ENCODE measurements at places on chromosomes 7 and 10.
A peak's percentile ranks its signal among the peaks of the same experiment; 100 is the strongest.

GRCh38 chr7:85000735-85001350 is 186.0 kb downstream of the SEMA3D start:
- no peaks in the 10 kb centered on the region for H3K36me3 ChIP-seq
- peaks cover 6% of the 10 kb centered on the region for H3K4me1 ChIP-seq
- H3K4me3 ChIP-seq: no peak overlapping the region
- DNase-seq: no peak

DNA sequence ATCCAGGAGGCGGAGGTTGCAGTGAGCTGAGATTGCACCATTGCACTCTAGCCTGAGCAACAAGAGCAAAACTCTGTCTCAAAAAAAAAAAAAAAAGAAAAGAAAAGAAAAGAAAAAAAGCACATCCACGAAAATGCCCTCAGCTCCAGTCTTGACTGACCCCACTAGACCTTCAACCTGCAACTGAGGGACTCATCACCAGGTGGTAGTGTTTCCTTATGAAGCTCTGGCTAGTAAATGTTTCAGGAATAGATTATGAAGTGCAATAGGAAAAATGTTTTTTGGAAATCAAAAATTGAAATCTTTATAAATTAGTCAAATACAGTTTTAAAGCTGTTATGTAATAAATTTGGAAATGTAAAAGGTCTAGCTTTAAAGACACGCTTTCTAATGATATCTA is 22.4 kb downstream of the TLL2 start:
- H3K4me1 ChIP-seq: no peaks in the 10 kb centered on the region
- H3K27ac ChIP-seq: no peak overlapping the region
- no peak for DNase-seq
- H3K4me3 ChIP-seq: no peak overlapping the region

- H3K27ac ChIP-seq: no peak overlapping the region
- no peak for DNase-seq
- no peaks in the 10 kb centered on the region for H3K4me1 ChIP-seq
- no peaks in the 10 kb centered on the region for H3K27me3 ChIP-seq
Observed at GRCh38 chr7:105450177-105450861, 61.6 kb upstream of the SRPK2 start.

DNA sequence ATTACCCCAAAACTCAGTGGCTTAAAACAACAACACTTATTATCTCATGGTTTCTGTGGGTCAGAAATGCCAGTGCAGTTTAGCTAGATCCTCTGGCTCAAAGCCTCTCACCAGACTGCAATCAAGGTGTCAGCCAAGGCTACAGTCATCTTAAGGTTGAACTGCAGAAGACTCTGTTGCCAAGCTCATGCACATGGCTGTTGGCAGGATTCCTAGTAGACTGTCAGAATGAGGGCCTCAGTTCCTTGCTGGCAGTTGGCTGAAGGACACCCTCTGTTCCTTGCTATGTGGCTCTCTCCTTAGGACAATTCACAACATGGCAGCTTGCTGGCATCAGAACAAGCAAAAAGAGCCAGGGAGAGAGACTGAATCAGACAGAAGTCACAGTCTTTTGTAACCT is 34.7 kb downstream of the TOMM7 start:
- DNase-seq: no peak
- H3K4me1 ChIP-seq: no peaks in the 10 kb centered on the region
- H3K27ac ChIP-seq: no peak overlapping the region
- no peak overlapping the region for H3K4me3 ChIP-seq

DNA sequence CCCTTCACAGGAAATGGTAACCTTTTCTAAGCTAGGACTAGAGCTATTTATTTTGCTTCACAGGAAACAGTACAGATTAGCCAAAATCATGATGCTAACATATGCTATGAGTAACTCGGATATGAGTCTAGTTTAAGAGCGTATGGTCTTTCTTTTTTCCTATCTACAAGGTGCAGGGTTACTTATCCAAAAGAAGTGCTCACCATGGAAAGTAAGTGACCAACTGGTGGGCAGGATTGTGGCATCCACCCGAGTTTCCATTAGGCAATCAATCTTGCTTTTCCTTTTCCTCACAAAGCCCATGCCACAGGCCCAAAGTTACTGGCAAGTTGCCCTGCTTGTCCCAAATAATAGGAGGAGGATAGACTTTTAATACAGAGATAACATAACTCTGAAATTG is 765.1 kb upstream of the POM121L12 start:
- no peaks in the 10 kb centered on the region for H3K4me1 ChIP-seq
- H3K27me3 ChIP-seq: no peaks in the 10 kb centered on the region
- H3K4me3 ChIP-seq: no peak overlapping the region
- no peaks in the 10 kb centered on the region for H3K36me3 ChIP-seq
- no peak overlapping the region for H3K27ac ChIP-seq

DNA sequence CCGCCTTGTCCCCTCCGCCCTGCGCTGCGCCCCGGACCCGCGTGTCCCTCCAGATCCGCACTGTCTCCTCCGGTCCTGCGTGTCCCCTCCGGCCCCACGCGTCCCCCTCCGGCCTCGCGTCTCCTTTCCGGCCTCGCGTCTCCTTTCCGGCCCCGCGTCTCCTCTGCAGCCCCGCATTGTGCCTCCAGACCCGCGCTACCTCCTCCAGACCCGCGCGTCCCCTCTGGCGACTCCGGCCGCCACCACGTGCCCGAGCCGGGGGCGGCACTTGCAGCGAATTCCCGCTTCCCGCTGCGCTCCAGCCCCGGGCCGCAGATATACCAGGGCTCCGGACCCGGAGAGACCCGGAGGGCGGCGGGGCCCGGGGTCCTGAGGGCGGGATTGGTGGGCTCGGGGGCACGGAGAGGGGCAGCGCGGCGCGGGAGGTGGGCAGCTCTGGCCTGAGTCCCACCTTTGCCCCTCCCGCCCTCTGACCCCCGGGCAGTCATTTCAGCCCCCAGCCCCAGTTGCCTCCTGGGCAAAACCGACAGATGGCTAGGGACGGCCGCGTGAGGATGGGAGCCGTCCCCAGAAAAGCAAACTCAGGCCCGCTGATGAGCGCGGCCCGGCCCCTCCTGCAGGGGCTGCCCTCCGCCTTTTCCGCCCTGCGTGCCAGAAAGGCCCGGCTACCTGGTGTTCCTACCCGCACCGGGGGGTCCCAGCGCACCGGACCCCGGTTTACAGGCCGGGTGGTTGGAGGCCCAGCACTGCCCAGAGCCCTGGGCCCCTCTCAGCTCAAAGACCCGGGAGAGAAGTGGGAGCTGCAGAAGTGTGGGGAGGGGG is 56.5 kb downstream of the RBM17 start:
- no peak for DNase-seq
- H3K36me3 ChIP-seq: no peaks in the 10 kb centered on the region
- peaks cover 53% of the 10 kb centered on the region for H3K4me1 ChIP-seq
- H3K27ac ChIP-seq: peak overlapping the region; percentile 83
- H3K27me3 ChIP-seq: no peaks in the 10 kb centered on the region

GRCh38 chr7:20331910-20332813 is 1.5 kb downstream of the ITGB8 start:
- DNase-seq: no peak
- peaks cover 27% of the 10 kb centered on the region for H3K27me3 ChIP-seq
- H3K4me1 ChIP-seq: no peaks in the 10 kb centered on the region
- H3K4me3 ChIP-seq: peak overlapping the region; percentile 59

DNA sequence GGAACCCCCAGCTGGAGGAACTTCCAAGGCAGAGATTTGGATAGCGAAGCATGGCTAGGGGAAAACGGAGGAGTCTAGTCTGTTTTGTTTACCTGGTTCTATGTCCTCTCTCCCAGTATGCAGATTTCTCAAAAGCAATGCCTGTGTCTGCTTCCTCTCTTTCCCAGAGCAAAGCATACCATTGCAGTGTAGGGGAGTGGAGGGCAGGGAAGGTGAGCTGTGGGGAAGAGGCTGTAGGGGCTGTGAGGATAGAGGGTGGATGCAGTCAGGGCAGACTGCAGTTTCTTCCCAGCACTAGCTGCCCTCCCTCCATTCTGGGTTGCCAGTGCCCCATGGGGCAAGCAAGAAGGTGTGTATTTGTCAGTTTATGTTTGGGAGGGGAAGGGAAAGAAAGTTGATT is 16.9 kb upstream of the TSPAN14 start:
- no peaks in the 10 kb centered on the region for H3K4me1 ChIP-seq
- no peaks in the 10 kb centered on the region for H3K27me3 ChIP-seq
- no peak for DNase-seq
- no peak overlapping the region for H3K4me3 ChIP-seq

- H3K4me1 ChIP-seq: peaks cover 20% of the 10 kb centered on the region
- no peak overlapping the region for H3K27ac ChIP-seq
- H3K27me3 ChIP-seq: peaks cover 60% of the 10 kb centered on the region
- H3K4me3 ChIP-seq: no peak overlapping the region
- no peak for DNase-seq
Observed at GRCh38 chr7:155800741-155801267, 11.5 kb downstream of the SHH start.

DNA sequence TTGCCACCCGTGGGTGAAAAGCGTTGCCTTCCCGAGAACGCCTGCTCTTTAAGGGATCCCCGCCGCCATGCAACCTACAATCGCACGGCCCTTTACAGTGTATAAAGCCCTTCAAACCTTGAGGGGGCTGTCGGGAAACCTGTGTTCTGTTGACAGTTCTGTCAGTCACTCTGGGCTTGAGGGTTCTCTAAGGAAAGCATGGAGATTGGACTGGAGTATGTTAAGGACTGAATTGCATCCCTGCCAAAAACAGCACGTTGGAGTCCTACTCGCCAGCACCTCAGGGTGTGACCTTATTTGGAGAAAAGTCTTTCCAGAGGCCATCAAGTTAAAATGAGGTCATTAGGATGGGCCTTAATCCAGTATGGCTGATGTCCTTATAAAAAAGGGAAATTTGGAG is 70.6 kb downstream of the PFKFB3 start:
- H3K27me3 ChIP-seq: no peaks in the 10 kb centered on the region
- H3K4me1 ChIP-seq: peaks cover 3% of the 10 kb centered on the region

DNA sequence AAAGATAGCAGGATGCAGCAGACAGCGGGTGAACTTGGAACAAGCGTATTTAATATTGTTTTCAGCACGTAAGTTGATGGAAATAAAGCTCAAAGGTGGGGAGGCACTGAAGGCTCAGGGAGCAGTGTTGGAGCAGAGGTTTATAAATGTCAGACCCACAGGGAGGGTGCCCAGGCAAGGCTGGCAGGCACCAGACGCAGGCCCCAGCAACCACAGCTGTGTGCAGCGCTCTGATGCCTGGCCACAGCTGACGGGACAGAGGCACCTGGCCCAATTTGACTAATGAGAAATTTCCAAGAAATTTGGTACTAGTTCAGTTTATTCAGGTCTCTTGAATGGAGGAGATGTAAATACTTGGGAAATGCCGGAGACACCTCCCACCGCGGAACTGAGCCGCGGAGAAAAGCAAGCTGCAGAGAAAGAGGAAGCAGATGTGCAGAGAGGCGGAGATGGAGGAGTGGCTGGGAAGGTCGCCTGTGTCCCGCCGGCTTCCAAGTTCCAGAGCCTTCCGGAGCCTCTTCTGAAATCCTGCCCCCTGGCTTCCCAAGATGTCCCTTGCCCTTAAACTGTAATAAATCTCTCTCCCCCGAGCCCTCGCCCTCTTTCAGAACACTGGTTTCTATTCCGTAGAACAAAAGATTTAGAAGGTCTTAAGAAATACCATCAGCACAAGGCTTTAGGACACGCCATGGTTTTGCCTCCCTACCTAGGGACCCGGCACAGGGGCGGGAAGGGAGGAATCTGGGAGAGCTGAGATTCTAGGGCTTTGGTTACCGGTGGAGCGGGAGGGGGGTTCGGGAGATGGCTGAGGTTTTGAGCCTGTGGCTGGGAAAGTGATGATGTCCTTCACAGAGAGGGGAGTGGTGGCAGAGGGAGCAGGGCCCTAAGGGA is 38.4 kb upstream of the PLXNA4 start:
- DNase-seq: no peak
- no peaks in the 10 kb centered on the region for H3K36me3 ChIP-seq
- no peaks in the 10 kb centered on the region for H3K27me3 ChIP-seq
- no peaks in the 10 kb centered on the region for H3K4me1 ChIP-seq
- peak overlapping the region; percentile 21 for H3K4me3 ChIP-seq

DNA sequence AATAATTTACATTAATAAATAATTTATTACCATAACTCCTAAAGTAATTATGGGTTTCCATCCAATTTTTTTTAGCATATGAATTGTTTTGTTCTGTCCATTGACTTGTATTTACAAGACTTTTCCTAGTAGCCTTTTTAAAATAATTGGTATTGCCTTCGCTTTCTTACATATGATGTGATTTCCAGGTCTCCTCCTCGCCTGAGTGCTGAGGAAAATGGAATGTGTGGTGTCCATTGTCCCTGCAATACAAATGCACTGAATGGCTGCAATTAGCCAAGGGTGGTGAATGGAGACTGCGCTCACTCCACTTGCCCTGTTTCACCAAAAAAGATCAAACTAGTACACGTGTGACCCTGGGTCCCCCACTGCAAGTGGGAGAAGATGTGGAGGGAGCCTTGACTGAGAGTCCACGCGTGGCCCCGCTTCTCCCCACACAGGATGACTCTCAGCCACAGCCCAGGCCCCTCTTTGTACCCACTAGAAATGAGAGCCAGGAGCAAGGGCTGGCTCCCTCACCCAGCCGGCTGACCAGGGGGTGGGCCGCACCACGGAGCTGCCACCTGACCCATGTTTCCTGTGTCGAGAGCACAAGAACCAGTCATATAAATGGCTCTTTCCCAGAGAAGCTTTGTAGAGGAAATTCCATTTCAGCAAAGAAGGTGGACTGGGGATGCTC is 52.6 kb downstream of the FAM53B start:
- DNase-seq: no peak
- H3K27me3 ChIP-seq: no peaks in the 10 kb centered on the region
- H3K4me3 ChIP-seq: no peak overlapping the region
- peaks cover 95% of the 10 kb centered on the region for H3K4me1 ChIP-seq
- peak overlapping the region; percentile 96 for H3K27ac ChIP-seq
- peaks cover 15% of the 10 kb centered on the region for H3K36me3 ChIP-seq

GRCh38 chr7:2947058-2947780 is 96.4 kb downstream of the CARD11 start:
- no peak overlapping the region for H3K4me3 ChIP-seq
- no peak overlapping the region for H3K27ac ChIP-seq
- no peaks in the 10 kb centered on the region for H3K4me1 ChIP-seq
- H3K36me3 ChIP-seq: no peaks in the 10 kb centered on the region

- H3K27ac ChIP-seq: no peak overlapping the region
- H3K4me1 ChIP-seq: no peaks in the 10 kb centered on the region
- no peaks in the 10 kb centered on the region for H3K27me3 ChIP-seq
- H3K36me3 ChIP-seq: no peaks in the 10 kb centered on the region
- DNase-seq: no peak
Observed at GRCh38 chr7:45690762-45691150, 116.6 kb downstream of the ADCY1 start.

DNA sequence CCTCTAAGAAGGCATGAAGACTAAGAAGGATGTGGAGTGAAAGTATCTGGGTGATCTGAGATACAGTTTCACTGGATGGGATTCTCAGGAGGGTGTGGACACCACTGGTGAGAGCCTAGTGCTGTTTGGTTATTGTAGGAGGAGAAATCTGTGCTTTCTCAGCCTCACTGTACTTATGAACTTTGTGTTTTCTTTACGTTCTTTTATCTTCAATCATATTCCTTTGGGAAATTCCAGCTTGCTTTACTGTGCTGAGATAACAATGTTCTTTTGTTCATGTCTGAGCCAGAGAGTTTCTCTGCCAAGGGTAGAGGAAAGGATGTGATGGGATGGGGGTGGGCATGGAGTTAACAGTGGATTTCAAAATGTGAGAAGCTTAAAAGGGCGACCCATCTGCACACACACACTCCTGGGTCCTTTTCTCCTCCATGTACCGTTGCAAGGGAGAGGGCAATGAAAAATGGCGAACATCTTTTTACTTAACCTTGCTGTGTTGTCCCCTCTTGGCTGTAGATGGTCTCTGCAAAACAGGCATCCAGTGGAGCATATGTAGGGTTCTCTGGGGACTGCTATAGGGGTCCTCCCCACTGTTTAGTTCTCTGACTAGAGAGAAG is 25.0 kb upstream of the TAX1BP1 start:
- H3K4me1 ChIP-seq: no peaks in the 10 kb centered on the region
- H3K4me3 ChIP-seq: no peak overlapping the region
- DNase-seq: no peak
- no peak overlapping the region for H3K27ac ChIP-seq
- H3K27me3 ChIP-seq: no peaks in the 10 kb centered on the region
- H3K36me3 ChIP-seq: no peaks in the 10 kb centered on the region

Measured in gastrocnemius medialis (tissue), 4 donors.